NCI-H2107 (cell line): ENCODE measurements at places on chromosomes 2 and 18.

DNA sequence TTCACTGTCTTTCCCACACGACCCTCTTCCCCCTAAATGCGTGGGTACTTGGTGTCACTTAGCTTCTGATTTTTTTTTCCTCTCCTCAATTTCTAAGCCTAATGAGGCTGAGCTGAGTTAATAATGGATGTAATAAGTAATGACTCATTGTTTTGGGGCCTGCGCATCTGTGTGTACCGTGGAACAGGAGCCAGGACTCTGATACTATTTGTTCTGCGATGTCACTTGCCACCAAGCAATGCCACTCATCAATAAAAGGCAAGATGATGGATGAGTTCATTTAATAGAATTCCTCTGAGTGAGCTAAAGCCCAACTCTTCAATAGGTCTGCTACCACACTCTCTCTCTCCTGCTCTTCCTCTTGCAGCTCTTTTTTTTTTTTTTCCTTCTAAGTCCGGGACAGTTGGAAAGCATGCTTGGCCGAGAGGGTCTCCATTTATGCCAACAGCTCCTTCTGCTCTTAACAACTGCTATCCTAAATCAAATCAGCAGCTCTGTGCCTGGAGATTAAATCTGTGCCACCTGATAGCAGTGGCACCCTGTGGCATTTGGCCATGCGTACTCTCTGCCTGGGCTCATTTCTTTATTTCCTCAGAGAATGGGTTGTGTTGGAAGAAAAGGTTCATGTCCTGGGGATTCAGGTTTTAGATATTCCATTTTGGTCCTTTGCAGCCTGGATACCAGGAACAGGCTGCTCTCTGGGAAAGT lies 1284.2 kb upstream of the PIK3C3 start:
- no peak for DNase-seq

- DNase-seq = no peak
Measured at GRCh38 chr18:8856769-8857393, 151.5 kb downstream of the MTCL1 start.

DNA sequence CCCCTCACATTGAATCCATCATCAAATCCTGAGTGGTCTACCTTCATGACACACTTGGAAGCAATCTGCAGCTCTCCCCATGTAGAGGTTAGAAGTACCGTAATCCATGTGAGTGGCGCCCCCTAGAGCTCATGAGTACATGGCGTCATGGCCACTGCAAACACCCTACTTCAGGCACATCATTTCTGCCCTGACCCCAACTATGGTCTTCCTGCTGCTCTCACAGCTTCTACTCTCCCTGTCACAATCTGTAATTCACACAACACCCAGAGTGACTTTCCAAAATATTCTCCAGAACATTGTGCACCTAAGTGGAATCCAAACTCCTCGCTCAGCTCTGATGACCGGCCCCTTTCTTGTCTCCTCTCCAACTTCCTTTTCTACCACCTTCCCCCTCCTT lies 141.9 kb downstream of the ANKRD44 start:
- peak; percentile 13 for DNase-seq

- DNase-seq = no peak
Measured at GRCh38 chr2:224937887-224938286, 104.4 kb downstream of the DOCK10 start.

GRCh38 chr2:190791347-190791975 lies 89.2 kb upstream of the GLS start:
- no peak for DNase-seq

GRCh38 chr18:54684784-54685183 lies 93.7 kb downstream of the DYNAP start:
- DNase-seq = no peak

DNA sequence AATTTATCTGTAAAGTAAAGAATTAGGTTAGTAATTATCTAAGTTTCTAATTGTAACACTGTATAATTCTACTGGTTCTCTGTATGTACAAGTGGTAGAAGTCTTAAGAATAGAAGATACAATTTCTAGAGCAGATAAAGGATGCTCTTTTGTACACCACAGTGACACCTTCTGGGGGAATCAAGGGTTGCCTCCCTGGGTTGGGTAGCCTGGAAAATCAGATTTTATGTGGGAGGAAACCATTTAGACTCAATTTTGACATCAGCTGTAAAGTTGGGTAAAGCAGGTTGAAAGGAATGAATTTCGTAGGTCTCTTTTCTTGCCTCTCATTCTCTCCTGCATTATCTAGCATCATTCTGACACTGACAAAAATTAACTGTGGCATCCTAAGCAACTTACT lies 354.8 kb downstream of the DCC start:
- no peak for DNase-seq

DNA sequence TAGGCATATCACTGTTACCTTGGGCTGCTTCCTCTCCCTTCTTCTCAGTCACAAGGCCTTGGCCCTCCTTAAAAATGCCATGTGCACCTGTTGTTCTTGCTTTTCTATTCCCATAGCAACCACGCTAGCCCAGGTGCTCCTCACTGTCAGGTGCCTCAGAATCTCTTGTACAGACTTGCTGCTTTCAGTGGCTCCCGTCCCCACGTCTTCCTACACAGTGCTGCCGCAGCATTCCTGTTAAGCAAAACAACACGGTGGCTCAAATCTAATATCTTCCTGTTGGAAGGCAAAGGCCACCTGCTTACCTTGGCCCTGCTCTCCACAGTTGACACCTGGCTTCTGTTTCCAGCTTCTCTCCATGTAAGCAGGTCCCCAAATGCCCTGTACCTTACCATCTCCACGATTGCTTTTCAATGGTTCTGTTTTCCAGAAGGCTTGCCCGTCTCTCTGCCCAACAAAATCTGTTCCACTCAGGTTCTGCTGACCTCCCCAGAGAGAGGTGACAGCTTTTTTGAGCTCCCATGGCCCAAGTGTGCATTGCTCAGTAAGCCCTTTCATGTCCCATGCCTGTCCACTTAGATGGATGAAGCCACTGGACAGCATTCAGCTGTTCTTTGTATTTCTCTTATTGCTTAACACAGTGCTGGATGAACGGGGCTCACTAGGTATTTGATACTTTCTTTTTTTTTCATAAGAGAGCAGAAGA lies 240.4 kb downstream of the PRKCE start:
- DNase-seq = peak; percentile 63

GRCh38 chr18:76922107-76922506 lies 99.8 kb downstream of the ZNF236 start:
- peak; percentile 67 for DNase-seq
